ENCODE measurements at places on chromosomes 12 and 14. TPM values are rescaled to one million over a fixed set of nuclear protein-coding genes. Genes with fewer than 3 reads are reported as not detected.
A peak's percentile ranks its signal among the peaks of the same experiment; 100 is the strongest.

DNA sequence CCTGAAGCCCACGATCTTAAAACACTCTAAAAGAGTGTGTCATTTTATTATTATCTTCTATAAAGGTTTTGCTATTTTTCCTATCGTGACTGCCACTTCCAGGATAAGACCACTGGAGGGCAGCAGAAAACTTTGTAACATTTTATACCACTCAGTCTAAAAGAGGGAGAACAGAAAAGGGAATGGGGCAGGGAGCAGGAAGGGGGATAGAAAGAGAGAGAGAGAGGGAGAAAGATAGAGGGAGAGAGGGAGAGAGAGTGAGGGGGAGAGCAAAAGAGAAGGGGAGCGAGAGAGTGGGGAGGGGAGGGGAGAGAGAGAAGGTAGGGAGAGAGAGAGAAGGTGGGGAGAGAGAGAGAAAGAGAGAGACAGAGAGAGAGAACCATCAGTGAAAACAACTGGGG is 2.0 kb upstream of the ART4 start:
- peak; percentile 84 for DNase-seq

GRCh38 chr14:103141117-103141796 is 18.0 kb downstream of the TNFAIP2 start:
- DNase-seq: no peak

DNA sequence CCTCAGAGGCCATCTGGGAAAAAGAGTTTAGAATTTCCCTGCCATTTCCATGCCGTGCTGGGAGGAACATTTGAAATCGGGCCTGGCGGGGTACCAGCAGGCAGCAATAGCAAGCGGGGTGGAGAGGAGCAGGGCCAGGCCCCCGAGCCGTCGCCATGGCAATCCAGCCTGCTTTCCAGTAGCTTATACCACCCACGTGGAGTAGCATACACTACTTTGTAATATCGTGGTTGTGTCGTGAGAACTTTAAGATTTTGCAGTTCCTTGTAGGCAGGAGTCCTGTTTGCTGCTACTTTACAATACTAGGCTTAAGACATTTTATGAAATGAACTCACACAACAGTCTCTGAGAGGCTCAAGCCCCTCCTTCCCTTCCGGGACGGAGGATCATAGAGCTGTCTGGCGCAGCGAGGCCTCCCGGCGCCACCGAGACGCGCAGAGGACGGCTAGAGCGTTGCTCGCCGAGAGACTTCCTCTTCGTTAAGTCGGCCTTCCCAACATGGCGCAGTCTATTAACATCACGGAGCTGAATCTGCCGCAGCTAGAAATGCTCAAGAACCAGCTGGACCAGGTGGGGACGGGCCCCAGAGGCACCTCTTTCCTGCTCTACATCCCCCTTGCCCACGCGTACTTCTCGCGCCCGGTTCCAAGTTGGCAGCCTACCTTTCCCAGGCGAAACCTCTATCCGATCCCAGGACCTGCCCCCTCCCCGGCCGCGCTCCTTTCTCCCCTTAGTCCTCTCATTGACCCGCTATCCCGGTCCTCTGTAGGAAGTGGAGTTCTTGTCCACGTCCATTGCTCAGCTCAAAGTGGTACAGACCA is at the start of gene PFDN5:
PFDN5 (plus strand) TSS at position 473 of the 821 bp plus-strand sequence; CDS start at position 499, 26 bp downstream.
- DNase-seq: peak; percentile 94

GRCh38 chr12:108888031-108888430 is 8.1 kb downstream of the DAO start:
- DNase-seq: no peak

DNA sequence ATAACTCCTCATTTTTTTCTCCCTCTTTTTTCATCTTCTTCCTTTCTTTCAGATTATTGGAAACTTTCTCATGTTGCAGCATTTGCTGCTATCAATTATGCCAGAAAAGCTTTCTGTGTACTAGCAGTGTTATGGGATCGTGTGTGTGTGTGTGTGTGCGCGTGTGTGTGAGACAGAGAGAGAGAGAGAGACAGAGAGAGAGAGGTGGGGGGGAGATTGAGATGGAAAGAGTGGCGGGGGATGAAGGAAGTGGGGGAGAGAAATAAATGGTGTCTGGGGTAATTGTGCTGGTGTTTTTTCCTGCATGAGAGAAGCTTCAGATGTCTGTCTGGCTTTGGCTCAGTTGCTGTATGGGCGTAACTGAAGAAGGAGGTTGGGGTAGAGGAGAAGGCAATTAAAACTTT is 268.9 kb downstream of the RAD51B start:
- peak; percentile 48 for DNase-seq

DNA sequence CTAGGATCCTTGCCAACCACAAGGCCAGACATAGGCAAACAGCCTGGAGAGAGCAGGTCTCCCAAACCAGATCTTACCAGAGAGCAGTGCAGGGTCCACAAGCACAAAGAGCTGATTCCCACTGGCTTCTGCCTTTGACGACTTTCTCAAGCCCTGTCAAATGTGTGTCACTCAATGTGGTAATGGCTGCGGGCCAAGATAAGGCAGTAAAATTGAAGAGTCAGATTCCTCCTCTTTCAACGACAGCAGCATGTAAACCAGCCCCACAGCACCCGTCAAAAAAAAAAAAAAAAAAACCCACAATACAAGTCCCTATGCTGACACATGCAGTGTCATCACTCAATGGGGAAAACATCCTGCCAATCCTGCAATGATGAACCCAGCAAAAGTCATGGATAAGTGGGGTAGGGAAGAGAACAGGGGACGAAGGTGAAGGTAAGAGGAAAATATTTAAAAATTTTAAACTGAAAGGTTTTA is at the start of gene STON2:
STON2 (minus strand) TSS at position 123 of the 477 bp plus-strand sequence. CDS start 1,942 bp downstream, outside the sequence.
- peak; percentile 27 for DNase-seq

- peak; percentile 92 for DNase-seq
These were observed 24.6 kb downstream of the TPCN1 start for GRCh38 chr12:113245695-113246477.

DNA sequence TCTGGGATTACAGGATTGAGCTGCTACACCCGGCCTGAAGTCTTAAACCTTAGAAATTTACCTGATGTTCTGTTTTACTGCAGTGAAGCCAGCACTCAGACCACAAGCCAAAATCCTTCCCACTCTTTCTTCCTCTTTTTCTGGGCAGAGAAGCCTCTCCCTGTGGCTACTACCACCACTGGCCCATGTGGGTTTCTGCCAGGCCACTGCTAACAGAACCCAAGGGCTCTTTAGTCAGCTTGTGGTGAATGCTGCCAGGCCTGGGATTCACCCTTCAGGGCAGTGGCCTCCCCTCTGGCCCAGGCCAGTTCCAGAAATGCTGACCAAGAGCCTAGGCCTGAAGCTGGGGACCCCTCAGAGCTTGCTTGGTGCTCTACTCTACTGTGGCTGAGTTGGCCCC is 35.3 kb downstream of the GAS2L3 start:
- no peak for DNase-seq

DNA sequence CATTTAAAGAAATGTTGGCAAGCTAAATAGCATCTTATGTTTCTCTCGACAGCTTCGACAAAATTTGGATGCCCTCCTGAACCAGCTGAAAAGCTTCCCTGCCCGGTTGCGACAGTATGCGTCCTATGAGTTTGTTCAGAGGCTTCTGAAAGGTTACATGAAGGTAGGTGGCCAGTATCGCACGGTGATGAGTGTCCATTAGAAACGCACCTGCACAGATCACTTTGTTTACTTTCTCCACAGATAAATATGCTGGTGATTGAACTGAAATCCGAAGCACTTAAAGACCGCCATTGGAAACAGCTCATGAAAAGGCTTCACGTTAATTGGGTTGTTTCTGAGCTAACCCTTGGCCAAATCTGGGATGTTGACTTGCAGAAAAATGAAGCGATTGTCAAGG is 36.5 kb downstream of the DYNC1H1 start:
- no peak for DNase-seq

GRCh38 chr14:73606271-73606670 is 6.0 kb upstream of the ACOT6 start:
- no peak for DNase-seq

- DNase-seq: peak; percentile 62
These were observed 57.8 kb downstream of the CCDC92 start for GRCh38 chr12:123914726-123915333.

DNA sequence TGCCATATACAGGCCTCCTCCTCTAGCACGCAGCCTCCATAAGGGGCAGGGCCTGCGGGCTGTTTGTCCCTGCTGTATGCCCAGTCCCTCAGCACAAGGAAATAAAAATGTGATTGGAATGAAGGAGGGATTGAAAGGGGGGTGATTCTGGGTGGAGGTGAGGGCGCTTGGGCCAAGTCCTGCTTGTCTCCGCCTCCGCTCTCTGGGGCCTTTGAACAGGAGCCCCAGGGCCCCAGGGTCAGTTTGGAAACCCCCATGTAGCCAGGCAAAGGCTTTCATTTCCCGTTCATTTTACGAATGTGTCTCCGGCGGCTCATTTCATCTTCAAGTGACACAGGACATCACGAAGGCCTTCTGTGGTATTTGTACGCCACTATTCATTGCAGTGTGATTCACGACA is 4.5 kb upstream of the CACNA2D4 start:
- no peak for DNase-seq

GRCh38 chr12:3149515-3150307 is 72.5 kb downstream of the TSPAN9 start:
- peak; percentile 27 for DNase-seq

DNA sequence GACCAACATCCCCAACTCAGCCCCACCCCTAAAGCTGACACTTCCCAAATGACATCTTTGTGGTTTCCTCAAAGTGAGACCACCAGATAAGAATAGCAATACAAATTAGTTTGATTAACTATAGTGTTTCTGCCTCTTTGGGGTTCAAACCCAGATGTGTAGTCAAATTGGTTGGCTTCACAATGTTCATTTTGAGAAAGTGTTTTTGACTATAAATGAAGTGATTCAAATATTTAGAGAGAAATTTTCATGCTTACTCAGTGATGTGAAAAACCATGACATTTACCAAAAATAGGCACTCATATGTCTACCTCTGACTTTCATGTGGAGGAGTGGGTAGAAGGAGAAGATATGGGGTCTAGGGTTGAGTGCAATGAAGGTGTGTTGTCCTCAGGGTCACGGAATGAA is 218.4 kb downstream of the BCAT1 start:
- DNase-seq: no peak

DNA sequence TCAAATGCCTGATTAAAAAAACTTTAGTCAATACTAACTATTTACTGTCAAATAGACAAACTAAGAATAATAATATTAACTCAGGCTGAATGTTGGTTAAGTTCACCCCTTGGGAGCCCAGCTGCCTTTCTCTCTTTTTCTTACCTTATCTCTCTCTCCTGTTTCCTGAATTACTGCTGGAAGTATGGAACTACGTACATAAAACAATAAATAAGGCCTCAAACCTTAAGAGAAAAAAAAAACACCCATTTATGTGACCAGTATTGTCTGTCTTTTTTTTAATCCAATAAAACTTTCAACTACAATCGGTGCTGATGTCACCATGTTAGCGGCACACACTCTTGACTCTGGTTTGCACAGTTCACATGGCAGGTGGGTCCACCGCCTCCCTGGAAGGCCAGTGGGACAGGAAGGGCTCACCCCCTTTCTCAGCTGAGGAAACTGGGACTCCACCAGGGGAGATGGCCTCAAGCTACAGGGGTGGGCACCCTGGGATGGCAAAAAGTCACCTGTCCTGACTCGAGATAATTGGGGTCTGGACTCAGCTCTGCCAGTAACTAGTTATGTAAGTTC is 21.3 kb downstream of the BCL11B start:
- no peak for DNase-seq

Gene TMPO
- total RNA-seq: 155 TPM

Gene ARF3
- total RNA-seq: 25.3 TPM

Gene AQP6
- total RNA-seq: 0.48 TPM

Gene GPR162
- total RNA-seq: 1.9 TPM

Gene KCNMB4
- total RNA-seq: 7.9 TPM

Gene METTL3
- 38.3 TPM for total RNA-seq

Gene RNASE3
- 0.96 TPM for total RNA-seq

Gene POTEM
- total RNA-seq: not detected

Gene ITGB7
- not detected for total RNA-seq

Gene KLRC2
- total RNA-seq: not detected

Gene CMA1
- not detected for total RNA-seq

Gene NOP9
- total RNA-seq: 12.5 TPM

Gene VIPAS39
- 28.4 TPM for total RNA-seq

Data from umbilical cord (tissue), 2 donors.